ENCODE measurements at places on chromosomes 7 and 10.

- no peak for DNase-seq
Measured at GRCh38 chr10:80407812-80408241, 524 bp upstream of the PRXL2A start.

DNA sequence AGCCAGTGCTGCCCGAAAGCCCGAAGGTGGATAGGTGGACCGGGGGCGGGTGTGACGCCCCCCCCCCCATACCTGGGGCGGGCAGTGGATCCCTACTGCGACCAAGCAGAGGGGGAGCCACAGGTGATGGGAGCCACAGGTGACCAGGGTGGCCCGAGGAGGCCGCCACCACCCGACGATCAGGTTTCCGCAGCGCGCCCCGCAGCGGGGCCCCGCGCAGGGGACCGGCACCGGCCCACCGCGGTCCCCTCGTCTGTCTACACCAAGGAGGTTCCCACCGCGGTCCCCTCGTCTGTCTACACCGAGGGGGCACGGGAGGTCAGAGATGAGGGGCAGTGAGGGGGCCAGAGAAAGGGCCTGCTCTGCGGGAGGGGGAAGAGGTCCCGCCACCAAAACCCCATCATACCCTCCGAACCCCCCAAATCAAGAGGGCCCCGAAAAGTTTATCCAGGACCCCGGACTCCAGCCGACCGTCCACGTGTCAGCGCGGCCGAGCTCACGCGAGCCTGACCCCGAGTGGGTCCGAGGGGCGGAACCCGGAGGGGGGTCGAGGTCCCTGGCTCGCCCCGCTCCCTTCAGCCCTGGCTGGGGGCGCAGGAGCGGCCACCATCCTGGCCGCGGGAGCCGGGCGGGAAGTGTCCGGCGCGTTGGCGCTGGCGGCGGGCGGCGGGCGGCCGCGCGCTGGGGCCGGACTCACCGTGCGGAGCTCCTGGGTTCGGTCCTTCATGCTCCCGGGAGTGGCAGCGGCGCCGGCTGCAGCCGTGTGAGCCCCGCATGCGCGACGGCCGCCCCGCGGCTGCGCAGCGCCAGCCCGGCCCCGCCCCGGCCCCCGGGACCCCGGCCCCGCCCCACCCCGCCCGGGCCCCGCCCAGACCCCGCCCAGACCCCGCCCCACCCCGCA lies at the start of gene STX1A:
TSS of gene STX1A (minus strand) at position 765 of the 901 bp plus-strand sequence. CDS start at position 727, 38 bp downstream.
- no peak for DNase-seq

DNA sequence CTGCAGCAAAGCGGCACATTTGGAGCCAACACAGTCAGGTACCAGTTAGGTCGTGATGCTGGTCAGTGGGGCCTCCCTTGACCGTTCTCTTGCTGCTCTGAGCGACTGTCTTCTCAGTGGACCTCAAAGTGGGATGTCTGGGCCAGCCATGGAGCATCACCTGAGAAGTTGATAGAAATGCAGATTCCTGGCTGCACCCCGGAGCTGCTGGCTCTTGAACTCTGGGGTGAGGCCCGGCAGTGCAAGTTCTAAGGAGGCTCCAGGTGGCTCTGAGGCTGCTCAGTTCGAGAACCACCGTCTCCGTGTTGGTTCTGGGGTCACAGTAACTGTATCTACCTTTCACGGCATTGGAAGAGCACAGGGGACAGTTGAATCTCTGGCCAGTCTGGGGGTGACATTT lies 147.5 kb downstream of the WDR37 start:
- DNase-seq, result no peak

DNA sequence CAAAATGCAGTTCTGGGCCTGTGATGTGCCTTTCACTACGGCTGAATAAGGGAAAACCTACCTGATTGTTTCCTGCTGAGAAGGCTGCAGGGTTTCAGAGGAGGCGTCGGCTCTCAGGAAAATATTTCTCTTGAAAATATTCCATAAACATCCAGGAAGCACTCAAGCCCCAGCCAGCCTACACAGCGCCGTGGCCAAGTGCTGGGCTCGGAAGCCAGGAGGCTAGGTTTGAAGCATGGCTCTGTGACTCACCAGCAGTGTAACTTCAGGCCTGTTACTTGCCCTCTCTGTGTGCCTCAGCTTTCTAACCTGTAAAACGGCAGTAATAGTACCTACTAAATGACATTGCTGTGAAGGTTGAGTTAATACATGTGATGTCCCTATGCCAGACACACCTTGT lies 399.1 kb downstream of the GATA3 start:
- no peak for DNase-seq

All from forelimb muscle (tissue), 1 donor.